ENCODE measurements at places on chromosomes 7 and 10.

DNA sequence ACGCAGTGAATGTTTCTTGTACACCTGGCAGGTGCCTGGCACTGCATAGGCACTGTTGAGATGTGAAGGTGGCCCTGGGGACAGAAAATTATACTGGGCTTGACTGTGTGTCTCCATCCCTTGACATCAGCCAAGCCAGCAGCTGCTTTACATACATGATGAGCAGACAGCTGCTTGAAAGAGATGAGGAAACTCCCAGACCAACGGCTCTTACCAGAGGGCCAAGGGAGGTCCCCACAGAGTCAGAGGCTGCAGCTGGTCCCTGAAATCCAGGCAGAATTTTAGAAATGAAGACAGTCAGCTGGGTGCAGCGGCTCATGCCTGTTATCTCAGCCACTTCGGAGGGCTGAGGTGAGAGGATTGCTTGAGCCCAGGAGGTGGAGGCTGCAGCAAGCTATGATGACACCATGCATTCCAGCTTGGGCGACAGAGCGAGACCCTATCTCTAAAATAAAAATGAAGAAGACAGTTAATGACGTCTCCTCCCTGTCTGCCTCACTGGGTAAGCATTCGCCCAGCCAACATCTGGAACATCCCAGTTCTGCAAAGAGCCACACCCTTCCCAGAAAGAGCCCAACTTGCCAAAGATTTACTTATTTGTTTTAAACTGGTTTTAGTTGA is 17.6 kb downstream of the LIMK1 start:
- DNase-seq: no peak

DNA sequence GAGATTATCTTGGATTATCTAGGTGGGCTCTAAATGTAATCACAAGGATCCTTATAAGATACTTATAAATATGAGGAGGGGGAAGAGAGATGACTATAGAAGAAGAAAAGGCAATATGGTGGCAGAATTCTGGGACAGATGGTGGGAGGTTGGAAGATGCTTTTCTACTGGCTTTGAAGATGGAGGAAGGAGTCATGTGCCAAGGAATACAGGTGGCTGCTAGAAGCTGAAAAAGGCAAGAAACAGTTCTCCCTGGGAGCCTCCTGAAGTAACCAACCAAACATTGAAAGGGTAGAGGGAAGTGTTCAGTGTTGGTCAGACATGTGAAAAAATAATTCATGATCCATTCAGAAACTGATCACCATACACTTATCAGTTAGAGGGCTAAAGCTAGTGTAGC is 213.3 kb downstream of the WDR11 start:
- no peak for DNase-seq

GRCh38 chr7:57423768-57424167 is 26.2 kb upstream of the ZNF716 start:
- DNase-seq: no peak

- DNase-seq: no peak
Measured at GRCh38 chr7:45219130-45219529, 61.5 kb downstream of the RAMP3 start.

- no peak for DNase-seq
Measured at GRCh38 chr10:121155742-121156474, 304.7 kb downstream of the WDR11 start.

- DNase-seq: no peak
Measured at GRCh38 chr7:142100634-142101033, 10.9 kb upstream of the MGAM2 start.

- DNase-seq: no peak
Measured at GRCh38 chr10:11698691-11699549, 43.3 kb upstream of the ECHDC3 start.

DNA sequence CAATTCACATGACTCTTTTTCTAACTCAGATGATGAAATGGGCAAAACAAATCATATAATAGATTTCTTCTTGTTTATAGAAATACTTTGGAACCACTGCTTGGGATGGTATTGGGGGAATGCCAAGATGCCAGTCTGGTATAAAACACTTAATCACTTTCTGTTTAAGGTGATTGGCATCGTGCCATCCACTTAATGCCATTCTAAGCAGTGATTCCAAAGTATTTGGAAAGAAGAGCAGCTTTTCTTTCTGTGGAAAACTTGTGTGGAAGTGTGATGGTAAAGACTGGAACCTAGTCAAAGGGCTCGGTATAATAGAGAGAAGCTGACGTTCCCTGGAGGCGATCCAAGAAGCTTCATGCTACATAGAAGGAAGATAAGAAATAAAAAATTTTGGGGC is 120.6 kb downstream of the TMEM26 start:
- DNase-seq: no peak

DNA sequence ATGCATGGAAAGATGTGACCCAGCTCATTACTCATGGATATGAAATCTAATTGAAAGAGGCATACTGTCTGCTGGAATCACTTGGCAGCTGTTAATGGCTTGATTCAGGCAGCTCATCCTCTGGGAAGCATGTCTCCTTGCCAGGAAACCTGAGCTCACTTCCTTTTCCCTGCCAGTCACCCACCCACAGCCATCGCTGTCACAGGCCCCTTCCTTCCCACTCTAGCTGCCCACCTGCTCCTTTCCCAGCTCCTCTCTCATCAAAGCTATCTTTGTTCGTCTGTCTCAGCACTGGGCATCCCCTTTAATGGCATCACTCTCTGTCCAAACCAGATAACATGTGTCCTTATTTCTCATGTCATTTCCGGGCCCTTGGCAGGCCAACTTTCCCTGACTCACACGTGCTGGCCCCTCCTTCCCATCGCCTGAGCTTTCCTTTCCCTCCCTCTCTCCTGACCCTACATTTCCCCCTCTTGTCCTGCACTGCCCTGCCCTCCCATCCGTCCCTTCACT is 721.9 kb downstream of the TNS3 start:
- DNase-seq: no peak

DNA sequence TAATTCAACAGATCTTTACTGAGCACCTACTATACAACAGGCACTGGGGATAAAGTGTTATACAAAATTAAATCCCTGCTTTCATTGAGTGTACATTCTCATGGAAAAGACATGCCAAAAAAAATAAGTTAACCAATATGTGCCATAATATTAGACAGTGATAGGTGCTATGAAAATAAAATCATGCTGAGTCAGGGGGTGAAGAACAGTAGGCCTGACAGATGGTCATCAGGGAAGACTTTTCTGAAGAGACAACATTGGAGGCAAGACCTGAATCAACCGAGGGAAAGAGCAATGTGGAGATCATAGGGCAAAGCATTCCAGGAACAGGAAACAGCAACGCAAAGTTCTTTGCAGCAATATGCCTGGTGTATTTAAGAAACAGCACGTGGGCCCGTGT is 135.5 kb downstream of the C1GALT1 start:
- no peak for DNase-seq

GRCh38 chr10:88138319-88138848 is 275.0 kb downstream of the PTEN start:
- DNase-seq: no peak

DNA sequence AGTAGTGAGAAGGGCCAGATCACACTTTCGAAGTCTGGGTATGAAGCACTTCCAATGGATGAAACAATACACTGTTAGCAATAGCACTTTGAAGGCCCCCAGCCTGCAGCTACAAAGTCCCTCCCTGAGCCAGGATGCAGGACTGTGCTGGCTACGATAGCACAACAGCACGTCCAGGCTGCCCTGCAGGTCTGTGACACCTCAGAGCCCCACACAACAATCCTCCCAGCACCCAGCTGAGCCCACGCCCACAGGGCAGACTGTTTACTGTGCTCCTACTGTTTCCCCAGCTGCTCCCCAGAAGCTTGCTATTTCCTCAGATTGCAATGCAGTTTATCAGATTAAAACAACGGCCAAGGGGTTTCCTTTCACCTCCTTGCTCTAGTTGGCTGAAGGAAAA is 71.4 kb downstream of the HTR5A start:
- no peak for DNase-seq

DNA sequence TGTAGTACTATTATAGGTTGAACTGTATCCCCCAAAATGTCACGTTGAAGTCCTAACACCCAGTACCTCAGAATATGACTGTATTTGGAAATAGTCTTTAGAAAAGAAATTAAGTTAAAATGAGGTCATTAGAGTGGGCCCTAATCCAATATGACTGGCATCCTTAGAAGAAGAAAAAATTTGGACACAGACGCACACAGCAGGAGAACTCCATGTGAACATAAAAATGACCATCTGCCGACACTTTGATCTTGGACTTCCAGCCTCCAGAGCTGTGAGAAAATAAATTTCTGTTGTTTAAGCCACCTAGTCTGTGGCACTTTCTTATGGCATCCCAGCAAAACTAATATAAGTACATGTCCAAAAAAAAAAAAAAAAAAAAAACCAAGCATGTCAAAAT is 225.8 kb downstream of the PARD3 start:
- no peak for DNase-seq

GRCh38 chr7:16261100-16261499 is 160.2 kb downstream of the CRPPA start:
- DNase-seq: no peak

DNA sequence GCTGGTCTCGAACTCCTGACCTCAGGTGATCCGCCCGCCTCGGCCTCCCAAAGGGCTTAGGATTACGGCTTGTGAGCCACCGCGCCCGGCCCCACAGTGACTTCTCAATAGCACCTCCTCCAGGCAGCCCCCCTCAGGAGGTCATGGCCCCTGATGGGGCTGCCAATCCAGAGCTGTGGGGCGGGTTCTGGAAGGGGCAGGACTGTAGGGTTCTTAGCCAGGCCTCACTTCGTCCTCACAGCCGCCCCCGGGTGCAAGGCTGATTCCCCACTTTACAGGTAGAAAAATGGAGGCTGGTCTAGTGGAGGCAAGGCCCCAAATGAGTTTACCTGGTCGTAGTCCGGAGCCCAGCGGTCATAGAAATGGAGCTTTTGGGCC is 638 bp downstream of the METTL27 start:
- DNase-seq: no peak

- DNase-seq: no peak
Measured at GRCh38 chr10:56874950-56875349, 513.9 kb upstream of the ZWINT start.

- no peak for DNase-seq
Measured at GRCh38 chr7:99193527-99194220, 14.2 kb downstream of the KPNA7 start.

GRCh38 chr10:89566992-89567391 is 31.6 kb upstream of the SLC16A12 start:
- no peak for DNase-seq

DNA sequence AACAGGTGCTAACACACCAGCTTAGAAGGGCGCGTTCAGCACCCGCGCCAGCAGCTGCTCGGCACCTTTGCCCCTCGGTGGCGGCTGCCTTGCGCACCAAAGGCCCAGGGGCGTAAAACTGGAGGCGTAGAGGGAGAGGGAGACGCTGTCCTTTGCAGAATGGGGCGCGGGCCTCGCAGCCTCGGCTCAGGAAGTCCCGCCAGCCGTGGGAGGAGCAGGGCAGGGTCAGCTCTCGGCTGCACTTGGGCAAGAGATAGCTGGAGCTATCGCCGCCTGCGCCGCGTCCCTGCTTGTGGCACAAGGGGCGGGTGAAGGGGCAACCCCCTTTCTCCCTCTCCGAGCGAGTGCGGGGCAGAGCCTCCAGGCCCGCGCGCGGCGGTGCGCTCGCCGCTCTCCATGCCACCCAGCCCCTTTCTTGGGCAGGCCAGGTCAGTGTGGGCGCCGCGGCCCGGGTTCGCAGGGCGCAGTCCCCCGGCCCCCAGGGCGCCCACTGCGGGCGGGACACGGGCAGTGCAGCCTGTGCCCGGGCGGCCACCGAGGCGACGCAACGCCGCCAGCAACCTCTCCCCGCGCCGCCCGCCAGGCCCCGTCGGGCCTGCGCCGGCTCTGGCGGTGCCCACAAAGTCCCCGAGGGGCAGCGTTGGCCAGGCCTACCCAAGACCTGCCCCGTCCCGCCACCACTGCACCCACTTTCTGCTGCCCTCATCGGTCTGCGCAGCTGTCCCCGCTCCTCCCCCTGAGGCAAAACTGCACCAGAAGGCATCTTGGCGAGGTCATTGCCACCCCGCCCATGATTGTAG is 4.1 kb downstream of the NEUROD6 start:
- no peak for DNase-seq

DNA sequence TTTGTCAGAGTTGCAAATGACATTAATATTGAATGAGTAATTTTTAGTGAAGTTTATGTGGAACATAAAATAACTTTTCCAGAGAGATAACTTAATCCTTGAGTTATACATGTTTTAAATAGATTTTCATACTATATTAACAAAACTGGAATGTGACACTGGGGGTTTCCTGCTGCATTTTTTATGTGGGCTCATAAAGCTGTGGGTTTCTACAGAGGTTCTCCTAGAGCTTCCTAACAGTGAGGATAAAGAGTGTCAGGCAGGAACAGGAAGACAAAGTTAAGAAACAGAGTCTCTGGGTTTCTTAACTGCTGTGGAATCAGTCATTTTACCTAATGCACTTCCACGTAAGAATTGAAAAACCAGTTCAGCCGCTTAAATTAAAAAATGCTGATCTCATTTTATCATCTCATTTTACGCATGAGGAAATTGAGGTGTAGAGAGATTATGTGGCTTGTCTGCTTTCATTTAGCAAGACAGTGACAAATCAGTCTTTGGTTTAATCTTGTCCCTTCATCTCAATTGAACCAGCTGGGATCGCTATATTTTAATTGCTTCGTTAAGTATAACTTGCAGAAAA is 5.0 kb downstream of the CD36 start:
- DNase-seq: no peak

- DNase-seq: no peak
Measured at GRCh38 chr10:90403211-90404000, 454.4 kb downstream of the HTR7 start.

DNA sequence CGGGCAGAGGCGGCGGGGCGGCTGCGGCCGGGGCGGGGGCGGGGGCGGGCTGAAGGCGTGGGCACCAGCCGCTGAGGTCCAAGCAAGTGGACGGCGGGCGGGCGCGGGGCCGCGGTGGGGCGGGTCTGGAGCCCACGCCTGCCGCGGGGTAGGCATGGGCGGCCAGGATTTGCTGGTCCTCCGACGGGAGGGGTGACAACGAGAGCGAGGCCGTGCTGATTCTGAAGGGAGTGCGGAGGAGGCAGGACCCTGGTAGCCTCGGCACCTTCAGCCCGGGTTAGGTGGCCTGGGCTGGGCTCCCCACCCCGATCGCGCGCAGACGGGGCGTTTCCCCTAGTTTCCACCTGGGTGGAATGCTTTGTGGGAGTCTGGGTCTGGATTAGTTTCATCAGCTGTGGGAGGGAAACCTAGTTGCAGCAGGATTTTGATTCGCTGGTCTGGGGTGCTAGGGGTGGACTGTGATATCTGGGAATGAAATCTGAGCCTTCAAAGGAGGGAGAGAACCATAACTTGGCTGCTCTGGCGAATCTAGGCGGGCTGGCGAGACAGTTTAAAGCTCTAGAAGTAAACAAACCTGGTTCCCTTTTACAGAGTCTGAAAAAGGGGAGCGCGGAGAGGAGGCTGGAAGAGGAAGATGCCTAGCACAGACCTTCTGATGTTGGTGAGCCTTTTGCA is 609 bp downstream of the SGPL1 start:
- no peak for DNase-seq

GRCh38 chr10:9305018-9305655 is 1250.6 kb downstream of the GATA3 start:
- no peak for DNase-seq

- DNase-seq: no peak
Measured at GRCh38 chr7:15057272-15057671, 154.7 kb upstream of the DGKB start.

- no peak for DNase-seq
Measured at GRCh38 chr7:129255800-129256199, 31.0 kb downstream of the AHCYL2 start.

- DNase-seq: no peak
Measured at GRCh38 chr7:47540053-47540386, 41.9 kb downstream of the TNS3 start.

GRCh38 chr7:158707610-158708009 is 3.0 kb upstream of the NCAPG2 start:
- DNase-seq: no peak

GRCh38 chr10:127989481-127990012 is 82.6 kb downstream of the PTPRE start:
- DNase-seq: no peak

Data from NCI-H1417 treated with DMSO at 0.1 percent for 48 hours (cell line).